CD4-positive, alpha-beta T cell (primary cell): ENCODE measurements at places on chromosomes 5 and 9.

GRCh38 chr9:33517373-33517772, 6.7 kb upstream of the ANKRD18B start:
- DNase-seq = peak; percentile 14

DNA sequence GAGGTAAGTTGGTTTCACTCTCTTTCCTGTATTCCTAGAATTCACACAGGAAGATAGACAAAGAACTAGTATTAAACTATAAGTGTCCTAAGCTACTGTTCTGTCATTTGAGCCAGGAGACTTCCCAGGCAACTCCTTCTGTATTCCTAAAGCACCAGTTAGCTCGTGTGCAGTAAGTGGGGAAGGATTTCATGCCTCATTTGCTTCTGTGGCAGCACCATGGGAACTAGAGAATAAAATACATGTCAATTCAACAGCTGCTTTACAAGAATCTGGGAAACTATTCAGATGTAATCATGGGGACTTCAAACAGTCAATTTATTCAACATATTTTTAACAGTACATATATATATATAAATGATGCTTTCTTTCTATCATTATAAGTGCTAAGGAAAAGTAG, 762.3 kb downstream of the PRELID2 start:
- DNase-seq = no peak

DNA sequence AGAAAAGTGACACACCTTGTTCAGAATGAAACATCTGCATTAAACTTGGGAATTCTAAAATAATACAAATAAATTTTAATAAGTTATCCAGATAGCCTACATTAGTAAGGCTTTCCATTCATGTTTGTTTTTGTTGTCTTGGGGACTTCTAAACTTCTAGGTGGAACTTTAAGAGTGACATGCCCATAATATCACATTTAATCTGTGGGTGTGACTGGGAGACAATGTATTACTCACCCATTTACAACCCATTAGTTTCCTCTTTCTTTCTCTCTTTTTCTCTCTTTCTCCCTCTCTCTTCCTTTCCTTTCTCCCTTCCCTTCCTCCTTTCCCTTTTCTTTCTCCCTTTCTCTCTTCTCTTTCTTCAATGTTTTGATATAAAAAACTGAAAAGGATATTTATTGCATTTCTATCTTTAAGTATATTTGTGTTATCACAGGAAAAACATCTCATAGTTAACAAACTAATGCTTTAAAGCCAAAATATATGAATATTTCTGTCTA, 12.5 kb upstream of the PTGER4 start:
- no peak for DNase-seq

DNA sequence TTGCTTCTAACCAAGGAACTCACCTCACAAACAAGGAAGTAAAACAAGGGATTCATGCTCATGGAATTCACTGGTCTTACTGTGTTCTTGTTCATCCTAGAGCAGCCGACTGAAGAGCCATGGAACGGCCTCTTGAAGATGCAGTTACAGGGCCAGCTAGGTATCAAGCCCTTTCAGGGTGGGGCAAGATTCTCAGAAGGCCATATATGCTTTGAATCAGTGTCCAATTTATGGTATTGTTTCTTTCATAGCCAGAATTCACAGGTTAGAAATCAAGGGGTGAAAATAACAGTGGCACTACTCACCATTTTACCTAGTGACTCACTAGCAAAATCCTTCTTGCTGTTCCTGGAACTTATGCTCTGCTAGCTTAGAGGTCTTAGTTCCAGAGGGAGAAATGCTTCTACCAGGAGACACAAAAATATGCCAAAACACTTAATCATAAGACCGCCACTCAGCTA, 159.5 kb upstream of the CDH10 start:
- DNase-seq = no peak

DNA sequence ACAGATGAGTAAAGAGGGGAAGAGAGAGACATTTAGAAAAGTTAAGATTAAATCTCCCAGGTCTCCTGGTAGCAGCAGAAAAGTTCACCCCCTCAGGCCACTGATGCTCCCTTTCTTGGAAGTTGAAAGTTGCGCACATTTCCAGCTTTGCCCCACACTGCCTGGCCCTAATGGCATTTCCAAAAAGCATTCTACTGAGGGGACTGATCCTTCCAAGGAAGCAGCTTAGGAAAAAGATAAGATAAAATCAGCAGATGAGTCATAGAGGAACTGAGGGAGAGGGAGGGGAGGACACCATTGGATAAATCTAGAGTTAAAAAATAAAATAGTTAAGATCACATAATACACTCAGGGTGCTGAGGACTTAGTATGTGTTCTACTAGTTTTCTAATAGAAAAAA, 67.6 kb upstream of the SLC12A2 start:
- no peak for DNase-seq

GRCh38 chr9:15606643-15607472, 54.0 kb downstream of the CCDC171 start:
- DNase-seq = no peak

DNA sequence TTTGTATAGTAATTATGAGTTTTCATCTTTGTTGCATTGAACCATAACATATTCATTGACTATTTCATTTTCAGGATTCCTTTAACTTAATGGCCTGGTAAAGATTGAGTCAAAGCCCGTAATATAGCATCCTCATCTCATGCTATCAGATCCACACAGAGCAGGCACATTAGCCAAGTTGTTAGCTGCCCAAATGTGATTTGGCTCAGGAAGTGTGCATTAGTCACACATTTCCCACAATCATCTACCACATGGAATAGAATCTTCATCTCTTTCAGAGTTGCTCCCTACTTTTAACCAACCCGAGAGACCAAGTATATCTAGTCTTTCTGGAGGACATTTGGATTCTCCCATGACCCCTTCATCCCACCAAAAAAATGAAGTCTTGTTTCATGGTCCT, 481.0 kb upstream of the PTGER4 start:
- no peak for DNase-seq

GRCh38 chr5:76522103-76522935, 100.9 kb downstream of the F2RL2 start:
- no peak for DNase-seq

DNA sequence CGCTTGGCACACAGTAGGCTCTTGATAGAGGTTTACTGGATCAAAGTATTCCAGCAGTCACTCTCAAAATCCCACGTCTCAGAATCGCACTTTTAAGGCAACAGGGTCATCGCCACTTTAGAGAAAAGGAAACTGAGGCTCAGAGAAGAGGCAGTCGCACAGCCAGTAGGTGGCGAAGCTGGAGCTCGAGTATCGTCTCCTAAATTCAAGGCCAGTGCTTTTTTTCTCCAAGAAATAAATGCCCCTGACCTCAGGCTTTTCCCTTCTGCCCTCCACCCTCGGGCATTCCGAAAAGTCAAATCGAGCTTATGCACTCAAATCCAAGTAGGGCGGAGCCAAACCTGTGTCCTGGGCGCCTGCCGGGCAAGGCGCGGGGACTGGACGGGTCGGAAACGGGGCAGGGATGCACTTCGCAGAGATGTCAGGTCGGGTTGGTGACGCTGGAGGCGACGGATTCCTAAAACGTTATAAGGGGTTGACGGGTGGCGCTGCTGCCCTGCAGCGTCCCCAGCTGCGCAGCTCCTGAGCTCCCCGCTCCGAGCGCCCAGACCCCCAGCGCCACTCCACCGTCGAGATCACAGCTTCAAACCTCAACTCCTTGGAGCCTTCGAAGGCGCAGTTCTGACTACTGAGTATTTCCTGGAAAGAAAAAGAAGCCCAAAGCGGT, 4.7 kb upstream of the FOXB2 start:
- DNase-seq = no peak

- DNase-seq = no peak
Observed at GRCh38 chr5:83741571-83741970, 20.9 kb upstream of the HAPLN1 start.

GRCh38 chr9:85471791-85472190, 270.0 kb downstream of the AGTPBP1 start:
- DNase-seq = no peak

- DNase-seq = no peak
Observed at GRCh38 chr9:114238891-114239875, 83.7 kb upstream of the ORM1 start.

DNA sequence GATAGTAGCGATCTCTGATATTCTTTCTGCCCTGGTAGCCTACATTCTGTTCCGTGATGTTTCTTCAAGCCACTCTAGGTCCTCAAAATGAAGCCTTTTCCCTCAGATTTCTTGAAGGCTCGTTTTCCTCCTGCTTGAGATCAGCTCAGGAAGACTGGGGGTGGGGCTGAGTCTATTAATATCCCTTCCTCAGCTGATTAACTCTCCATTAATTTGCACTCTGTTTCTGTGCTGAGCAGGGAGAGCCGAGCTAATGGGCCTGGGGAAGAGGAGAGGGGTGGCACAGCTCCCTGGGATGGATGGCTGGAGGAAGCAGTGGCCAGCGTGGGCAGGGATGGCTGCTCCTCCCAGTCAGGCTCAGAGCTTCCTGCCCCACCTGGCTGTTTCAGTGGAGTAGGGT, 93.3 kb downstream of the PPARGC1B start:
- DNase-seq = no peak

- DNase-seq = no peak
Observed at GRCh38 chr5:41648996-41649395, 138.6 kb upstream of the PLCXD3 start.

DNA sequence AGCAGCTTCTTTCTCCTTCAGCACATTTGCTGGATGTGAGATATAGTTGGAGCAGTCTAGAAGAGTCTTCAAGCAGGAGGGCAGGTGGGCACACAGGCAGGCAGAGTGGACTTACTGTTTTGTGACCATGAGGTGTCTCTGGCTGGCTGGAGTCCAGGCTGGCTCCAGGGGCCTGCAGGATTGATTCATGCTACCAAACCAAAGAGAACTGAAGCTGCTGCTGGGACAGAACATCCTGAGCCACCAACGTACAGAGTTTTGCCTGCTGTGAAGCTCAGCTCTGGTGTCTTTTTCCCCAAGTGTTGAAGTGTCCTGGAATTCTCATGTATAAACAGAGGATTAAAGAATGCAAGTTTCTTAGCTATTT, 45.7 kb downstream of the CYSTM1 start:
- no peak for DNase-seq

GRCh38 chr5:97377582-97377981, 194.5 kb upstream of the RIOK2 start:
- no peak for DNase-seq

DNA sequence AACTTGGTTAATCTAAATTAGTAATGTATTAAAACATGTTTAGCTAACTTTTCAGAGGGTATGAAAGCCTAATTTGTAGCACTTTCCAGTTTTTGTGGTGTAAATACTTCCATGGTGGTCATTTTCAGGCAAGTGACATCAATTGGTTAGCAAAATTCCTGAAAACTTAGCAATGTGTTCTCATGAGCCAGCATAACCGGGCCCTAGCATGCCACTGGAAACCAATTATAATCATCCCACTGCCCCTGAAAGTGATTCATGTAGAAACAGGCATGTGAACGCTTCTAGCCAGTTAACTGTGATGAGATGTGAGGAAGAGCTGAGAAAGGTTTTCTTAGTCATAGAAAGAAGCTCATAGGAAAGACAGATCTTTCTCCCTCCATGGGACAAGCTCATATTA, 417.2 kb downstream of the TLR4 start:
- no peak for DNase-seq

DNA sequence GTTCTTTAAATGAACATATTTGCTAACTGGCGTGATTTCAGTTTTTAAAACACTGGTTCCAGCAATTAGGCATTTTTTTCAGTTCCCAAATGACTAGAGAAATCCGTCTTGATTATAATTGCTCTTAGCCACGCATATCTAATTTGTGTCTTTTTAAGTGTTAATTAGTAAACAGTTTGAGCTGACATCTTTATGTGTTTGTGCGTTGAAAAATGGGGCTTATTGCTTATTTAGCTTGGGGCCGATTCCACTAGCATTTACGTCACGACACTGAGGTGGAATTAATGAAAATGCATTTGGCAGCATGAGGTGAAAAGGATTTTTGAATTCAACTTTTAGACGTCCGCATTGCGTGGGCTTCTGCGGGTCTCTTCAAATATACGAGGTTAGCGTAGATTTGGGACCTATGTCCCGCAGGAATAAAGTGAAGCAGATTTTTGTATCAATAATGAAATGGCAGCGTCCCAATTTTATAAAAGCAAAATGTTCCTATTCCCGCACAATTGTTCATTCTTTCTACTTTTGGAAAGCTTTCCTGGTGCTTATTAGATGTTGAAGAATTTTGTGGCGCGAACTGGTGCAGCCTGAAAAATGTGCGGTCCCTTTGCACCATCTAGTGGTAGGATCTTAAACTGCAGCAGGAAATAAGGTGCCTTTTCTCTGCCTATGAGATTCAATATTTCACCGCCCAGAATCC, 122.7 kb upstream of the LMX1B start:
- DNase-seq = peak; percentile 44

DNA sequence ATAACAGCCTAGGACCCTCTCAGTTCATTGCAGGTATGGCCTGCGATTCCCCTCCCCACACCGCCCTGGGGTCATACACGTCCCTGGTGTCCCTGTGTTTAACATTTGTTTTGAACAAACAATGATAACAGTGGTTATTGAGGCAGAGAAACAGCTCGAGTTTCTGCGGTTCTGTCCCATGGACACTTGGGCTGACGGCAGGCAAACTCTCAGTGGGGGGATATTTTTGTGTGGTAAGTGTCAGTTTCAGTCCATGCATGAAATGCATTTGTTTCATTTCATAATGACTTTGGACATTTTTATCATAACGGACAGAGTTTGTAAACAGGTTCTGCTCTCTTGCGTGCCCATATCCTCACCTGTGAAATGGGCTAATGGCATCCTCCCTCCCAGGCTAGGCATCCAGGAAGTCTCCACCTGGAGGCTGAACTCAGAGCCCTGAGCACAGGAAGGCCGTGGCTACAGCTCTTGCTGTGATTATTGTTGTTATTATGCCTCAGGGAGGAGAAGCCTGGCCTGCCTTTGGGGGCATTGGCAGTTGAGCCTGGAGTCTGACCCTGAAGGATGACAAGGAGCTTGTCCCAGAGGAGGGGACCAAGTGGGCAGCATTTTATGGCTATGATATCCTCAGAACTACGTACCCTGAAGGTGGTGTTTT, 190.9 kb downstream of the GADD45G start:
- DNase-seq = no peak
